Pancreas (tissue), 10 donors: ENCODE measurements at places on chromosomes 7 and 10.

DNA sequence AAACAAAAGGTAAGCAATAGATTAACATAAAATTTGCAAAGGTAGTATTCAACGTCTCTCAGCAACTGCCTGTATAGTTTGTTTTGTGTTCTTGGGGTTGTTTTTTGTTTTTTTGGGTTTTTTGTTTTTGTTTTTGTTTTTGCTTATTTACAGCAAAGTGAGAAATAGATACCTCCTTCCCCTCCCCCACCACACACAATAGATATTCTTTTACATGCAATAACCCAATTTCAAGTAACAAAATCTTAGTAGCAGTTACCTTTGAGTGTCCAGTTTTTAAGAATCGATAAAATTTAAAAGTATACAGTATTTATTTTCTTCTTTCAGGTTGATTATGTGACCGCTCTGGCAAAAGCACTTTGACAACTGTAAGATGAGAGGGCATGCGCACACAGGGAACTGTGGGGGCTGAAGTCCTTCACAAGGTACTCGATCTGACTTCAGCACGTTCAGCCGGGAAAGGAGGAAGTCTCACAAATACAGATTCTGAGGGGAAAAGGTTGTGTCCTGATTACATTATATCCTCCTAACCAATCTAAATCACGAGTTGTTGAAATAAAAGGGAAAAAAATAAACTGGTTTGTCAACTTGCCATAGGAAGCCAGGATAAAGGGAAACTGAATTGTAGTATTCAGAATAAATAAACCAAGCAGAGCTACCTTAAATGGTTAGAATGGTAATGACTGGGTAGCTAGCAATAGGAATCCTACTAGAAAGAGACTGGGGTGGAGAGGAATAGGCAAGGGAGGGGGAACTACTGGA lies 47.8 kb downstream of the CPEB3 start:
- DNase-seq, result peak; percentile 66

GRCh38 chr7:81484261-81484660 lies 285.6 kb downstream of the HGF start:
- no peak for DNase-seq

- DNase-seq, result no peak
Observed at GRCh38 chr7:30032310-30033125, 4.3 kb downstream of the PLEKHA8 start.

DNA sequence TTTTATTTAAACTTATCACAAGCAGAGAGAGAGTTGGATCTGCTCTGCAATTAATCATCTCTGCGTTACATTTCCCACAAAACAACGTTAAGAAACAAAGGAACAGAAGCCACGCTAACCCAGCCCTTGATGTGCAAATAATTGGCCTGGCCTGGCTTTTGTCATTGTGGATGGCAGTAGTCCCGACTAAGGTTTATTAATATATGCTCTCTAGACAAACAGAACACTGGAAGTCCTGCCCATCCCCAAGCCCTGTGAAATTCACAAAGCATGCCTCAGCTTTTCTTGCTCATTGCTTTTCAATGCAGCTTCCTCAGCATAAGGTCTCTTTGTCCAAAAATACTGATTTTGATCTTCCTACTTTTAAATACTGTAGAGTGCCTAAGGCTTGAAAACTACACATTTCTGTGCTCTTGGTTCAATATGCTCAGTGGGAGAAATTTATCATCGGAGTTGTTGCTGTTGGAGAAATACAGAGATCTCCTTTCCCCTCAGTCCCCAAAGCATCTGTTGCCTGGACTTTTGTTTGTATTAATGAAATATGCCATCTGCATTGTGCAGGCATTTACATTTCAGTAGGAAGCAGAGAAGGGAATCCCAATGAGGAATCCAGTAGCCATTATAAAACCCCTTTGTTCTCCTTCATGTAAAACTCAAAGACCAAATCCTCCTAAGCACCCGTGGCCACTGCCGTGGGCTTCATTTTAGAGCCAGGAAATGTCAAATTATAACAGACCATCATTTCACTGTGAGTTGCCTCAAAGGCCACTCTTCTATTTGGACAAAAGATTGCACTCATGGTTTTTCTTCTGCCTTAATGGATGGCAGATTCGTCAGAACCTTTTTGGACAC lies 61.1 kb downstream of the SORCS1 start:
- no peak for DNase-seq

DNA sequence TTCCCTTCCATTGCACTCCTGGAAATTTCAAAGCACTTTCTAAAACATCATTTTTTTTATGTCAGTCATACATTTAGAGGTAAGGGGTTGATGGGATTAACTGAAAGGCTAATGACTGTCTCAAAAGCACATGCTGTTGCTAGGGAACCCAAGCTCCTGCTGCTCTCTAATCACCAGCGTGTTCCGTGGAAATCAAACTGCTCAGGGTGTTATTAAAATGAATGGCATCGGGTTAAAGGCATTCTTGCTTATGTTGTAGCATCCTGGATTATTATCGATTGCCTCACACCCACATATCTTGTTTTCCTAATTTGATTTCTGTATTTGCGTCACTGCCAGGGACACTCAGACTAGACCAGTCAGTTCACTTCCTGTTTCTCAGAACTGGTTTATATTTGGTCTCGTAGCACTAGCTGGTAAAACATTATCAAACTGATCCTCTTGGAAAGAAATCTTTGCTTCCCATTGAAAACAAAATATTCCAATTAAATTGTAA lies 216.5 kb upstream of the MKLN1 start:
- no peak for DNase-seq
